AG04449 (cell line): ENCODE measurements at places on chromosomes 5 and 9.

DNA sequence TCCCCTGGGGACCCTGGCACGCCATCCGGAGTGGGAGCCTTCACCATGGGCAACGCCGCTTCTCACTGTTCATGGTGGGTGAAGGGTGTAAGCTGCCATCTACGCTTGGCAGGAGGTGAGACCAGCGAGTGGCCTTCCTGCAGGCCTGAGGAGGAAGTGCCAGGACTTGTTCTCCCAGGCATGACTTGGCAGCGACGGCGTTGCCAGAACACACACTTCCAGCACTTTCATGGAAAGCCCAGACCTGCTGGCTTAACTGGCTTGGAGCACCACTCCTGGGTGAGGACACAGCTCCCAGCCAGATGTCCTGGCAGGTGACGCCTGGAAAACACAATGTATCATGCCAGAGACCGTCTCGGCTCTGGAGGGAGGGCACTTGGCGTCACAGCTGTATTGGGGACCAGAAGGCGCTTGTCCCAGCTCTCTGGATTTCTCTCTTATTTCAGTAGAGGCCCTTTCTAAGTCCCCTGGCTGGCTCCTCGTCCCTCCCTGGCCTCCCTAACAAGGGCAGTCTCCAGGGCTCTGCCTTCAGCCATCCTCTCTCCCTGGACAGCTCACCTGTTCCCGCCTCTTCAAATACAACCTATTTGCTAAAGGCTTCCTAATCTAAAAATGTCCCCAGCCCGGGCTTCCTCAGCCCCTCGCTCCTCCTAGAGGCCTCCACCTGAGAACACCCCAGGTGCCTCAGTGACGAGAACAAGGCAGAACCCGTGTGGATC is 188.3 kb downstream of the OLFM1 start:
- DNase-seq = no peak

DNA sequence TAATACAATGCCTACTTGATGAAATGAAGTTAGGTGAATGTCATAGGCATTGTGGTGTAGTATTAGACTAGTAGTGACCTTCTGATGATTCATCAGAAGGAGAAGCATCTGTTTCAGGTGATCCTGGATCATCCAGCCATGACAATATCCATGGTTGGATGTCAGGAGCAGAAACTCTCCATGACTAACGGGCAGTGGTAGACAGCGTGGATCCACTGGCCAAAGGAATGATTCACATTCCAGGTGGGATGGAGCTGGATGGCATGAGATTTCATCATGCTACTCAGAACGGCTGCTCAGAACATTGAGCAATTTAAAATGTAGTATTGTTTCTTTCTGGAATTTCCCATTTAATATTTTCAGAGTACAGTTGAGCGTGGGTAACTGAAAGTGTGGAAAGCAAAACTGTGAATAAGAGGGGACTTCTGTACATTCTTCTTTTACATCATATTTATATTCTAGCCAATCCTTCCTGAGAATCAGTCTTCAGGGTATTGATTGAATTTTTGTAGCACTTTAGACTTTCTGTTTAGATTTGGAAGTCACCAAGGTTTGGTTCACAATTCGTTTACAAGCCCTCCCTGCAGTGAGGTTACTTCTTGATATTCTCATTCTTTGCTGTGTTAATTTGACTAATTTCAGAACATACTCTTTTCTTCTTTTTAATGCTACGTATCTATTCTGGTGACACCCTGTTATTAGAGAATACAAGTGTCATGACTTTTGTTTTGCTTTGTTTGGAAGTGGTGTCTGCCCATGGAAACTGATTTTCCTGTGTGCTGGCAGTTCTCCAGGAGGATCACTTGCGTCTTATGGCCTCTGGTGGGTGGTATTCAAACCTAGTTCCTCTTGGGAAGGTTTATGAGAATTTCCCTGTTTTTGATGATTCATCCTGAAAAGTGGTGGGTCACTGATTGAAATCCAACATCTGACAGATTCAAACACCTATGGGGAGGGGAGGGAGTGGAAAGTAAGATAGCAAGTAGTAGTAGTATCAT is 12.2 kb upstream of the CLINT1 start:
- DNase-seq = no peak

- DNase-seq = no peak
Observed at GRCh38 chr5:42990892-42991291, 49.2 kb downstream of the ANXA2R start.

GRCh38 chr5:143244000-143244736 is 159.3 kb downstream of the NR3C1 start:
- DNase-seq = peak; percentile 95

- no peak for DNase-seq
Observed at GRCh38 chr5:41256400-41256799, 43.1 kb upstream of the C6 start.

GRCh38 chr5:180138976-180139730 is 67.6 kb upstream of the RNF130 start:
- DNase-seq = no peak
